ENCODE measurements at places on chromosomes 11 and 22.

GRCh38 chr11:113389272-113389671, 1.7 kb downstream of the ANKK1 start:
- DNase-seq: no peak

- DNase-seq: peak; percentile 41
These were observed 781 bp downstream of the SIDT2 start for GRCh38 chr11:117179048-117179999.

GRCh38 chr22:37045958-37046357, 5.6 kb upstream of the KCTD17 start:
- DNase-seq: no peak

DNA sequence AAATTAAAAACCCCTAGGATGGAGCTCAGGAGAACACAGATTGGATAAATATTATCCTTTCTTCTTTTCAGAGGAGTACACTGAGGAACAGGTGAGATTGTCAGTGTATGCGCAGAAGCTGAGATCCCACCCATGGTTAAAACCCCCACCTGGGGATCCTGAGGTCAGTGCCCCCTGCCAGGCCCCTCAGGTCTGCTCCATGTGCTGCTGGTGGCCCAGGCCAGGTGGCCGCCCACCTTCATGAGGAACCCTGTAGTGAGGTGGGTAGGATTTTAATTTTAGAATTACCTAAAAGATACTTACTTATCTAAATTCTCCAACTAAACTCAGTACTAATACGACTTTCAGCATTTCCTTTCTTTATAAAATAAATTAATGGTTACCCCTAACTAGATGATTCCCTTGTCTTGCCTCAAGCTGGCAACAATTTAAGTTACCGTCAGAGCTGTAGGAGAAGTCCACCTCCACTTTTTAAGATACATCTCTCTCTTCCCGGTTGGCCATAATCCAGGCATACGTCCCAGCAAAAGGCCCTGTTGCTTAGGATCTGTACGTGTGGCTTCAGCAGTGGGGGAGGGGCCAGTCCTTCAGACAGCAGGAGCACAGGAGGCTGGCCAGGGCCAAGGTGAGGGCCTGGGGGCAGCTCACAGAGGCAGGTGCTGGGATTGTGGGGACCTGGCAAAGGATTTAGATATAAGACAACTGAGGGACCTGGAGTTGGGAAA, 61.5 kb upstream of the PITPNB start:
- no peak for DNase-seq
